Transverse colon (tissue), 4 donors: ENCODE measurements at places on chromosomes 2 and 18.
A peak's percentile ranks its signal among the peaks of the same experiment; 100 is the strongest.

- no peak for DNase-seq
- H3K27ac ChIP-seq: no peak overlapping the region
- H3K4me3 ChIP-seq: no peak overlapping the region
- peaks cover 14% of the 10 kb centered on the region for H3K4me1 ChIP-seq
- H3K36me3 ChIP-seq: no peaks in the 10 kb centered on the region
These were observed 139.6 kb upstream of the CTAGE1 start for GRCh38 chr18:22557168-22557941.

GRCh38 chr2:46034535-46034934, 262.7 kb upstream of the EPAS1 start:
- no peak for DNase-seq
- H3K4me1 ChIP-seq: peaks cover 29% of the 10 kb centered on the region
- H3K27ac ChIP-seq: no peak overlapping the region
- H3K4me3 ChIP-seq: no peak overlapping the region
- H3K36me3 ChIP-seq: no peaks in the 10 kb centered on the region
- H3K27me3 ChIP-seq: no peaks in the 10 kb centered on the region

DNA sequence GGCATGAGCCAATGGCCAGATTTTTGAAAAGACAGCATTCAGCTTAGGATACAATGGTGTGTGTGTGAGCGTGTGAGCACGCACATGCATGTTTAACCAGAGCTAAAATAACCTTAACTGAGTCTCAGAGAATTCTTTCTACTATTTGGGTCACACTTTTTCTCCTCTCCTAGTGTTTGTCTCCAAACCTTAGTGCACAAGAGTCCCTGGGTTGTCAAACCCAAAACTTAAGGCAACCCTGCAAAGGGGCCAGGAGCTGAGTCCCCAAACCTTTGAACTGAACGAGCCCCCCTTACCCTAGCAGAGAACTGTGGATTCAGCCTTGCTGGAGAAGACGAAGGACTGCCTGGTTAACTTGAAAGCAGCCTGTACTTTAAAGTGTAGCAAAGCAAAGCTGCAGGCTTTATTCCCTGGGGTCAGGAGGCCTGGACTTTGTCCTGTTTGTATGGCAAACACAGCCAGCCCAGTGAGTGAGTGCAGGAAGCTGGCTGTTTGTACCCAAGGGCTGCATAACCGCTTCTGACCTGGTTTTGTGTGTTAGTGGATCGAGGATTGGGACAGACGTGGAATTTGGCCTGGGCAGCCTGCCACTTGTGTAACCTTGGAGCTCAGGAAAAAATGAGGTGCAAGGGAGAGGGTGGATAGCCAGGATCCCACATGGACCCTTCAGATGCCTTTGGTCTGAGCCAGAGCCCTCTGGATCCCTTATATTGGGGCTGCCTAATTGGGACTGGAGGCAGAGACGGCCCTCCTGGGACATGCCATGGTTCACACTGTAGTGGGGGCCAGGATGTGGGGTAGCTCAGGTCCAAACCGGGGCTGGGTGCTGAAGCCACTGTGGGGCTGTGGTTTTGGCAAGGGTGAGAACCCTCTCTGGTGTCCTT, 6.4 kb upstream of the PSMD1 start:
- H3K27ac ChIP-seq: peak overlapping the region; percentile 83
- no peaks in the 10 kb centered on the region for H3K36me3 ChIP-seq
- no peak overlapping the region for H3K4me3 ChIP-seq
- DNase-seq: peak; percentile 85

DNA sequence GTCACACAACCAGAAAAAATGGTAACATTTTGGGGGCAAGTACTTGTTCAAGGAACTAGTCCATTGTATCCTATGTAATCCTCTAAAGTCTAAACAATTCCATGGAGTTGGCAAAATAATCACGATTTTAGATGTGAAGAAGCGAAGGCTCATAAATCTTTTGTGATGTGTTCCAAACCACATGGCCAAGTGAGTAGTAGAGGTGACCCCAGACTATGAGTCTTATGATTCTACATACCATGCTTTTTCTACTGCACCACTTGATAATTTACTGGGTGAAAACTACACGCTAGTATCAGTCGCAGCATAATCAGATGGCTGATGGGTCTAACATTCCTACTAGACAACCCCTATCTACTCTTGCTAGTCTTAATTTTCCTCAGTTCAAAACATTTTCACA, 371.4 kb downstream of the OSR1 start:
- peaks cover 21% of the 10 kb centered on the region for H3K4me1 ChIP-seq
- H3K36me3 ChIP-seq: no peaks in the 10 kb centered on the region
- DNase-seq: no peak
- no peaks in the 10 kb centered on the region for H3K27me3 ChIP-seq
- no peak overlapping the region for H3K27ac ChIP-seq

GRCh38 chr18:78803104-78803503, 176.5 kb upstream of the SALL3 start:
- DNase-seq: no peak
- no peaks in the 10 kb centered on the region for H3K27me3 ChIP-seq
- H3K4me1 ChIP-seq: no peaks in the 10 kb centered on the region
- no peak overlapping the region for H3K27ac ChIP-seq

- no peaks in the 10 kb centered on the region for H3K36me3 ChIP-seq
- peaks cover 15% of the 10 kb centered on the region for H3K4me1 ChIP-seq
- H3K27me3 ChIP-seq: no peaks in the 10 kb centered on the region
- H3K27ac ChIP-seq: peak overlapping the region; percentile 57
- DNase-seq: peak; percentile 70
These were observed 202.6 kb downstream of the TGIF1 start for GRCh38 chr18:3652380-3653262.

GRCh38 chr2:76613330-76613729, 902.6 kb upstream of the GCFC2 start:
- no peak overlapping the region for H3K4me3 ChIP-seq
- H3K27me3 ChIP-seq: no peaks in the 10 kb centered on the region
- H3K36me3 ChIP-seq: no peaks in the 10 kb centered on the region
- no peaks in the 10 kb centered on the region for H3K4me1 ChIP-seq
- H3K27ac ChIP-seq: no peak overlapping the region
- DNase-seq: no peak

- H3K4me3 ChIP-seq: no peak overlapping the region
- DNase-seq: no peak
- no peak overlapping the region for H3K27ac ChIP-seq
- H3K27me3 ChIP-seq: peaks cover 42% of the 10 kb centered on the region
- no peaks in the 10 kb centered on the region for H3K4me1 ChIP-seq
These were observed 160.7 kb downstream of the RTP5 start for GRCh38 chr2:242030226-242030575.

DNA sequence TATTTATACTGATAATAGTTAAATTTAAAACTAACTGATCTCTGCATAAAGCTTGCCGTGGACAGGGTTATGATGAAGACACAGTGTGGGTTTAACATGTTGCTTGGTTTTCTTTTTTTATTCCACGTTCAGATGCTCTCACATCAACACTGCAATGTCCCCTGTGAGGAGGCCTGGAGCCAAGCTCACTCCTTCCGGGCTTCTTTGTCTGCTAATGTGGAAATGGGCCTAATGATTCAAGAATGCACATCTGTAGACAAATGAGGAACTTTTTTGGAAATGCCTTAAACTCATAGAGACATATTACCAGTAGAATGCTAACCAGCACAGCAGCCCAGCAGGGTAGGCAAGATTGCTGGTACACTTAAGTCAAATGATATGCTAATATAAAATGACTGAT, 208.0 kb downstream of the GALR1 start:
- no peaks in the 10 kb centered on the region for H3K4me1 ChIP-seq
- H3K36me3 ChIP-seq: no peaks in the 10 kb centered on the region
- no peak overlapping the region for H3K4me3 ChIP-seq
- no peak for DNase-seq

- no peak overlapping the region for H3K27ac ChIP-seq
- H3K27me3 ChIP-seq: no peaks in the 10 kb centered on the region
- H3K4me3 ChIP-seq: no peak overlapping the region
- H3K36me3 ChIP-seq: no peaks in the 10 kb centered on the region
- DNase-seq: no peak
These were observed 45.1 kb downstream of the CDH19 start for GRCh38 chr18:66558773-66559172.

GRCh38 chr2:237727363-237727762, 71.2 kb upstream of the RBM44 start:
- no peaks in the 10 kb centered on the region for H3K27me3 ChIP-seq
- no peak overlapping the region for H3K4me3 ChIP-seq
- H3K4me1 ChIP-seq: peaks cover 91% of the 10 kb centered on the region

GRCh38 chr2:29247336-29247914, 132.2 kb downstream of the CLIP4 start:
- H3K27ac ChIP-seq: no peak overlapping the region
- H3K27me3 ChIP-seq: no peaks in the 10 kb centered on the region
- no peak for DNase-seq
- no peaks in the 10 kb centered on the region for H3K4me1 ChIP-seq
